Kidney epithelial cell (primary cell): ENCODE measurements at places on chromosomes 5 and 9.

GRCh38 chr9:87406543-87407166 is 91.0 kb upstream of the DAPK1 start:
- no peak for DNase-seq

DNA sequence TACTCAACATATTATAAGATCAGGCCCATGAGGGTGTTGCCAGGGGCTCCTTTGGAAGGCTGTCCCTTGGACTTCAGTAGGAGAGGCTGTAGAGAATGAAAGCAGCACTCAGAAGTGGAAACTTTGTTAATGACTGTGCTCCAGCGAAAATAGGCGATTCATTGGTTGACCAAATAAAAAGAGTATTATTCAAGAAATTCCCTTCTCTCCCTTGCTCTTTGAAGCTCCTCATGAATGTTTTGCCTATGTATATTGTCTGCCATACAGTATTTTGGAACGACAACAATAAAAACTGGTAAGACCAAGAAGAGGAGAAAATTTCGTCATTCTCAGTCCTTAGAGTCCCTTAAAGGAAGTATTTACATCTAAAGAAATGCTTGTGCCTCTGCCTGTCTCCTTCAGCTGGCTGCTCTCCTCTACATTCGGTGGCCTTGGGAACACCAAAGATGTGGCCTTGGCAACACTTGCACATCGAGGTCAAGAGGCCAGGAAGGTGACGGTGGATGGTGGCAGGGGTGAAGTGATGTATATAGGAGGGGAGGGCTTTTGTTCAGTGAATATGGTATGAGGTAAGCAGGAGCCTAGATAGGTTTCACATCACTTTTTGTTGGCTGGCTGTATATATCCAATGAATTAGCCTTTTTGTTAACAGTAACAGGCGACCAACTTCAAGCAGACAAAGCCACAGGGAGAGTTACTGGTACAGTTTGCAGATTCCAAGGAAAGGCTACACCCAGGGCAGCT is 95.0 kb upstream of the ACTBL2 start:
- no peak for DNase-seq

GRCh38 chr5:157594675-157595459 is 19.3 kb upstream of the ADAM19 start:
- DNase-seq = no peak

DNA sequence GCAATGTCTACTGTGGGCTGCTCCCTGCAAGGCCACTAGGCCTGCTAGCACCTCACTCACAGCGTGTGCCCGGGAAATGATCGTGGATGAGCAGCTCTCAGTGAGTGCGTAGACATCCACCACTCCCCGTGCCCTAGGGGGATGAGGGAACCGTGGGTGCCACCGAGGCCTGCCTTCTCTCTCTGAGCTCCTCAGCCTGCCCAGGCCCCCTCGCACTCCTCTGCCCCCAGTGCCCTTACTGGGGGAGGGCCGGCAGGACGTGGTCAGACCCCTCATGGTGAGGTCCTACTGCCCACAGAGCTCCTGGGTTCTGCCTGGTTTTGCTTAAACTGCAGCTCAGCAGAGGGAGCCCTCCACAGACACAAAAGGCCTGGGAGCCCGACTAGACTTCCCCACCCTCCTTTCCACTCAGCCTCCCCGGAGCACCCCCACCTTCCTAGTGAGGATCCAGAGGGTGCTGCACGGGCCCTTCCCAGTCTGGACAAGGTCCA is 220.0 kb downstream of the CACNA1B start:
- no peak for DNase-seq

- no peak for DNase-seq
Observed at GRCh38 chr9:112380102-112380824, at the start of gene HSDL2. Gene HSDL2, plus strand, starts transcription at chr9:112380108. Its CDS starts 56 bp downstream, at chr9:112380164.

- no peak for DNase-seq
Observed at GRCh38 chr9:2837915-2838314, 6.0 kb downstream of the PUM3 start.

DNA sequence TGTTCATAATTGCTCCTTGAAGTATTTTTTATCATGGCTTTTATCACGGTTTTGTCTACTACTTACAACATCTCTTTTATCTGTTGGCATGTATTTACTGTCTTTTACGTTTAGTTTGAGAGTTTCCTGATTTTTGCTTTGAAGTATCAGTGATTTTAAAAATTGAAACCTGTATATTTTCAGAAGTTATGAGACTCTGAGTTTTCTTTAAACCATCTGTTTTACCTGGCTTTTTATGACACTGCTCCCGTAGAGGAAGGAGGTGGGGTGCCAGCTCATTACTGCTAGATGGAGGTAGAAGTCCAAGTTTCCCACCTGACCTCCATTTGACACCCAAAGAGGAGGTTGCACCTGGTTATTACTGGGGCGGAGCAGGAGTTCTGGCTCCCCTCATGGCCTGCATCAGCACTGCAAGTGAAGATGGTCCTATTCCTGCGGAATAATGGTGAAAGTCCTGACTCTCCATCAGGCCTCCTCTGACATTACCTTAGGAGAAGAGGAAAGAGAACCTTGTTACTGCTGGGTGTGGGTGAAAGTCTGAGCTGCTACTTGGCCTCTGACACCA is 10.0 kb upstream of the ZNF131 start:
- DNase-seq = no peak

DNA sequence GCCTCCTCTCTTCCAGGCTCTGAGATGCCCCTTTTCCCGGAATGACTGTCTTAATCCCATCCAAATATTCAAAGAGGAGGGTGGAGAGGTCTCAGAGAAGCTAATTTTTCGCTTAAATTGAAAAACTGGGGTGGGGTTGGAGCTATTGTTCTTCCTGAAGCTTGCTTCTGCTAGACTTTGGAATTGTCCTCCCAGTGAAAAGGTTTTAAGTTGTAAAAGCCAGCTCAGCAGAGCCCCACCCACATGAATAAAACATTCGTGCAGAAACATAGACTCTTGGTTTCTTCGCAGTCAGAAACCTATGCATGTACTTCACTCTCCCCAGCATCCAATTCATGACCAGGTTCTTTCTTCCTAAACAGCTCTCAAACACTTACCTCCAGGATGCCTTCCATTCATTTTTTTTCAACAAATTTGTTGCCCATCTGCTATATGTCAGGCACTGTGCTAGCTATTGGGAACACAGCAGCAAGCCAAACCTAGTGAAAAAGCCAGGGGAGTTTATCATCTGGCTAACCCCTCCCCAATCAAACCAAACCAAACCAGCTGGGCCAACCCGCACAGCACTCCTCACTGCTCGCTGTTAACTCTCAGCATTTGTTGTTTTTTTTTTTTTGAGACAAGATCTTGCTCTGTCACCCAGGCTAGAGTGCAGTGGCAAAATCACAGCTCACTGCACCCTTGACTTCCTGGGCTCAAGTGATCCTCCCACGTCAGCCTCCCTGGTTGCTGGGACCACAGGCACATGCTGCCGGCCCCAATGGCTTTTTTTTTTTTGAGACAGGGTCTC is 37.9 kb upstream of the OCLN start:
- DNase-seq = no peak

DNA sequence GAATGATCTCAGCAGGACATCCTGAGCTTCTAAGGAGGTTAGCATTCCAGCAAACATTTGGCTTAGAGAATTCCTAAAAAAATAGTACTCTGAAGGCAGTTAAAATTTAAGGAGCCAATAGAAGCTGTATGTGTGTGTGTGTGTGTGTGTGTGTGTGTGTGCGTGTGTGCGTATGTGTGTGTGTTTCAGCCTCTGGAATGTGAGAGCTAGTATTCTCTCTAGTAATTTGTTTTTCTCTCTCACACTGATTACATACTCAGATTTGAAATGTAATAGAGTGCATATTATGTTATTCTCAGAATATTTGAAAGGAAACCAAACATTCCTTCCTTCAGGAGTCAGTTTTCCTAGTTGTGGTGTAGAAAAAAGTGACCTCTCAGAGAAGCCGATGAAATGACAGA is 279.6 kb downstream of the TMEM38B start:
- DNase-seq = no peak

DNA sequence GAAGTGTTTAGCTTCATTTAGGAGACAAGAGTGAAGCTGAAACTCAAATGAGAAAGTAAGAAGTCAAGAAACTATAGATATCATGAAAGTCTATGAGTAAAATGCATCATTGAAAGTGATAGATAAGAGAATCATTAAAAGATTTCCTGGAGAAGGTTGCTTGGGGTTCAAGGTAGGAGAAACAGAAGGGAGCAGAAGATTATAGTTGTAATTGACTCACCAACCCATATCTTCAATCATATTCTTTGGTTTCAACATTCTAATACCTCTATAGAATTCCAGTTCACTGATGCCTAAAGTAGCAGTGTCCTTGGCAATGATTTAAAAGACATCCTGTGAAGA is 365.7 kb upstream of the RIOK2 start:
- DNase-seq = no peak
